ENCODE measurements at places on chromosomes 12 and 14.

DNA sequence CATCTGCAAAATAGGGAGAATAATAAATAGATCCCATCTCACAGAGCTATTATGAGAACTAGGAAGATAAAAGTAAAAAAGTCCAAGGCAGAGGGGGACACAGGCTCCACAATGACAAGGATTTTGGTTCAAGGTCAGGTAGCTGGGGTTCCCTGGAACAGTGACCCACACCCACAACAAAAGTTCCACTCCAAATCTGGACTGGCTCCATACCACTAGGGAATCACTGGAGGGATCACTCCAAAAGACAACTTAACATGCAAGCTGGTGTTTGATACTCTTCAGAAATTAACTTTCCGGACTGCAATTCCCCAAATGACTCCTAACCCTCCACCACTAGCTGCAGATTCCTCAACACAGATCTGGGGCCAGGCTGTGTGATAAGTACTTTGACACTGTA, 54.9 kb downstream of the ITPK1 start:
- no peak for DNase-seq

DNA sequence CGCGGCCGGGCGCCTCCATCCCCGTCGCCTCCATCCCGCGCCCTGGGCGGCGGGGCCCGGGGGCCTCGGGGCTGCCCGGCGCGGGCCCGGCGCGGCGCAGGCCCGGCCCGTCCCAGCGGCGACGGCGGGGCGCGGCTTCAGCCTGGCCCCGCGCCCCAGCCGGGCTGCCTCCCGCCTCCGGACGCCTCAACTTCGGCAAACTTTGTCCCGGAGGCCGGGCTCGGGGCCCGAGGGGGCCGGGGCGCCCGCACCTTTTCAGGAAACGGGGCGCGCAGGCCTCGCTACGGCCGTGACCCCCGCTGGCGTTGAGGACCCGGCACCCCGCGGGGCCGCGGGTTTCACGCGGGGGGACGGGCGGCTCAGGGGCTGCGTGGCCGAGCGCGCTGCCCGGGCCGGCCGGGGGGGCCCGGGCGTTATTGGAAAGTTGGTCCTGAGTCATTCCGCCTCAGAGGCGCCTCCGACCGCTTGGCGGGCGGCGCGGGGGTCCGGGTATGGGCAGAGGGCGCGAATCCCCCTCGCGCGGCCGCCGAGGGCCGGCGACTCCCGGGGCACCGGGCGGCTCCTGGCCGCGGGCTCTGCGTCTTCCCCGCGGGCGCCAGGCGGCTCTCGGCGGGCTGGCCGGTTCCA, 575 bp downstream of the TRAF3 start:
- no peak for DNase-seq

- DNase-seq, result peak; percentile 64
Observed at GRCh38 chr14:54420478-54421142, 20.6 kb downstream of the CNIH1 start.

- DNase-seq, result no peak
Observed at GRCh38 chr14:92898566-92899131, 24.3 kb upstream of the CHGA start.

DNA sequence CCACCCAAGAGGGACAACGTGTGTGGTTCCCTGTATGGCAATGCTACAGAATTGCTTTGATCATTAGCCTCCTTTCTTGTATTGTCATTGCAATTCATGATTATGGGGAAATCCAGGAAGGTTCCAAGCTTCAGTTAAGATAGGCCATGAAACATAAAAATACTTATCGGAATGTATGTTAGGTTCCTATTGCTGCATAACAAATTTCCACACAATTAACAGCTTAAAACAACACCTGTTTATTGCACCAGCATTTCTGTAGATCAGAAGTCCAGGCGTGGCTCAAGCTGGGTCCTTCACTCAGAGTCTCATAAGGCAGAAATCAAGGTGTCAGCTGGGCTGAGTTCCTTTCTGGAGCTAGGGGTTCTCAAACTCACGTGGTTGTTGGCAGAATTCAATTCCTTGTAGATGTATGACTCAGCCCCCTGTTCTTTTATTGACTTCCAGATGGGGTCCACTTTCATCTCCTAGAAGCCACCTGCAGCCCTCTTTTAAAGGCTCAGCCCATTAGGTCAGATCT, 365.6 kb upstream of the TMPO start:
- no peak for DNase-seq

DNA sequence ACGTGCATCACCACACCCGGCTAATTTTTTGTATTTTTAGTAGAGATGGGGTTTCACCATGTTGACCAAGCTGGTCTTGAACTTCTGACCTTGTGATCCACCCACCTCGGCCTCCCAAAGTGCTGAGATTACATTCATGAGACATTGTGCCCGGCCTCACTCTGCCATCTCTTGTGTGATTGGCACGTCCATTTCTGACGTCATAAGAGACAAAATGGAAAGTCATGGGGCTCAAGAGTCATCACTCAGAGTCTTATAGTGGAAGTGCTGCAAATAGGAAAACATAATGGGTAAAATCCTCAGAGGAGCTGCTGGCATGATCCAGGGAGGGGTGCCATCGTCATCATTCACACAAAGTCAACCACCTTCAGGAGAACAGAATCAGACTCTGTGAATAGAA, 54.2 kb upstream of the GPATCH2L start:
- DNase-seq, result no peak

DNA sequence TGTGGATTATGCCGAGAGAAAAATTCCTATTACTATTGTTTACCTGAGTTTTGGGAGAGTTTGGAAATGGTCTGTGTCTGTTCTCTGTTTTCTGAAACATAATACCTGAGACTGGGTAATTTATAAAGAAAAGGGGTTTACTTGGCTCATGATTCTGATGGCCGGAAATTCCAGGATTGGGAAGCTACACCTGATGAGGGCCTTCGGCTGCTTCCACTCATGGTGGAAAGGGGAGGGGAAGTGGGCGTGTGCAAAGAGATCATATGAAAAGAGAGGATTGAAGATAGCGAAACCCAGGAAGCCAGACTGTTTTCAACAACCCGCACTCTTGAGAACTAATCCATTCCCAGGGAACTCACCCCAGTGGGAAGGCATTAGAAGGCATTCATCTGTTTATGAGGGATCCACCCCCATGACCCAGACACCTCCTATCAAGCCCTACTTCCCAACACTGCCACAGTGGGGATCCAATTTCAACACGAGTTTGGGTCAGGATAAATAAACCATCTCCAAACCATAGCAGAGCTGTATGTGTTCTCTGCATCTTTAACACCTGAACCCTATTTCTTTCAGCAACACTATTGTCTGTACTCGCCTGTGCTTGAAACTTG, 51.1 kb downstream of the APAF1 start:
- DNase-seq, result no peak

- DNase-seq, result no peak
Observed at GRCh38 chr12:96364092-96364700, 36.0 kb downstream of the CDK17 start.

GRCh38 chr12:88855301-88855700, 275.0 kb upstream of the KITLG start:
- DNase-seq, result no peak

Data from HEK293T (cell line).